ENCODE measurements at places on chromosomes 5 and 9.

DNA sequence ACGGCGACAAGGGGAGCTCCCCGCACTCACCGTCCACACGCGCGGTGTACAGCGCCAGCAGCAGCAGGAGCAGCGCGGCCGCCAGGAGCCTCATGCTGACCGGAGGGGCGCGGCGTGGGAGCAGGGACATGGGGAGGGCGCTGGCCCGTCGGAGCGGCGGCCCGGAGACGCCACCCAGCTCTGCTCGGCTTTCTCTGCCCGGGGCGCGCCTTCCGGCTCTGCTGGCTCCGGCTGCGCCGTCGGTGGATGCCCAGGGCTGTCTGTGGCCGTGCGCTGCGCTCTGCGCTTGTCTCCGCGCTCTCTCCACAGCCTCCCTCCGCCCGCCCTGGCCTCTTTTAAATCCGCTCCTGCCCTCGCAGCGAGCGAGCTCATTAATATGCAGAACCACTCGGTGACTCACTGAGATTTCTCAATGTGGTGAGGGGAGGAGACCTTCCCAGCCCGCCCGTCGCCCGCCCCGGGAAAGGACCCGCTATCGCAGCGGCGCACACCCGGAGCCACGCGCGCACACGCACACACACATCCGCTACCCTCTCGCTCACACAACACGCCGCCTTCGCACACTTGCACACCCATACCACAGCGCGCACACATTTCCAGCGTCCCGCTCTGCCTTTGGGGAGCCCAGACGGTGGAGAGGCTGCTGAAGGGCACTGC is at the start of gene CXCL14:
Gene CXCL14, minus strand, starts transcription at position 307 of the 657 bp plus-strand sequence. Its CDS starts 213 bp downstream, at position 94.
- DNase-seq: no peak

DNA sequence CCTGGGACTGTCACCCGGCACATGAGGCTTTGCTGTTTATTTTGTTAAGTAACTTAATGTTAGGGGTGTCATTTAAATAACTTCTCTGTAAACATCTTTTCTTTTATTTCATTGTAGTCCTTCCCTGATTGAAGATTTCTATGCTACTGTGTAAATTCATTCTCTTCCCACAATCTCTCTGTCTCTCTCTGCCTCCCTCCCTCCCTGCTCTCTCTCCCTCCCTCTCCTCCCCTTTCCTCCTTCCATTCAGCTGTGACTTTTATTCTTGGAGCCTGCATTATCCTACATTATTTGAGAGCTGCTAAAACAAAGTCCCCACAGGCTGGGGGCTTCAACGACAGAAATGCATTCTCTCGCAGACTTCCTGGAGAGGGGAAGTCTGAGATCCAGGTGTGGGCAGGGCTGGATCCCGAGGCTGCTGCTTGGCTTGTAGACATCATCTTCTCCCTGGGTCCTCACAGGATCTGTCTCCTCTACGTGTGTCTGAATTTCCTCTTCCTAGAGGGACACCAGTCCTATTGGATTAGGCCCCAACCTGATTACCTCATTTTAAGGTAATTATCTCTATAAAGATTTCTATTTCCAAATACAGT is 18.4 kb downstream of the UBE2QL1 start:
- no peak for DNase-seq

- peak; percentile 82 for DNase-seq
Observed at GRCh38 chr9:124770359-124771020, 621 bp downstream of the NR6A1 start.

- DNase-seq: no peak
Observed at GRCh38 chr5:32690666-32691065, 20.5 kb upstream of the NPR3 start.

GRCh38 chr5:174381241-174381640 is 335.7 kb downstream of the NSG2 start:
- DNase-seq: no peak

- no peak for DNase-seq
Observed at GRCh38 chr5:10627160-10627701, 63.4 kb downstream of the ANKRD33B start.

DNA sequence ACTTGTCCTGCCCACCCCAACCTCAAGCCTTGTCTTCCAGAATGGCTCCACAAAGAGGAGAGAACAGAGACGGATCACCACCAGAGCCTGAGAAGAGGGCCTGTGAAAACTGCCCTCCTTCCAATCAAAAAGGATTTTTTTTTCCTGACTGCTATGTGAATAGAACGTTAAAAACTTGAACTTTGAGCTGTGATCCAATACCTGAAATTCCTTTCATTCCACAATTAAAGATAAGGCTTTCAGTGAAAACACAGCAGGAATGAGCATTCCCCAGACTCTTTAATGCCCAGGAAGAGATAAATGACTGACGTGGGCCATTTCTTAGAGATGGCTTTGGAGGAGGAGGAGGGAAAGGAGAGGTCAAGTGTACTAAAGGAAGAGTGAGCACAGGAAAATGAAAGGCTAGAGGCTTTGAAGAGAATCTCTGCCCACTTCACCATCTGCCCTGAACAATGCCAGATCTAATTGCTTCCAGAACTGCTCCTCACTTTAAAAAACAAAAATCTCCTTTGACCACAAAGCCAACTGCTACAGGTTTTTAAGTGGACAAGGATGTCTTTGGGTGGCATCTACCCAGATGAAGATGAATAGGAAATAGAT is 177.9 kb upstream of the MAP3K1 start:
- DNase-seq: no peak

GRCh38 chr9:99866398-99866797 is 40.1 kb upstream of the STX17 start:
- no peak for DNase-seq

DNA sequence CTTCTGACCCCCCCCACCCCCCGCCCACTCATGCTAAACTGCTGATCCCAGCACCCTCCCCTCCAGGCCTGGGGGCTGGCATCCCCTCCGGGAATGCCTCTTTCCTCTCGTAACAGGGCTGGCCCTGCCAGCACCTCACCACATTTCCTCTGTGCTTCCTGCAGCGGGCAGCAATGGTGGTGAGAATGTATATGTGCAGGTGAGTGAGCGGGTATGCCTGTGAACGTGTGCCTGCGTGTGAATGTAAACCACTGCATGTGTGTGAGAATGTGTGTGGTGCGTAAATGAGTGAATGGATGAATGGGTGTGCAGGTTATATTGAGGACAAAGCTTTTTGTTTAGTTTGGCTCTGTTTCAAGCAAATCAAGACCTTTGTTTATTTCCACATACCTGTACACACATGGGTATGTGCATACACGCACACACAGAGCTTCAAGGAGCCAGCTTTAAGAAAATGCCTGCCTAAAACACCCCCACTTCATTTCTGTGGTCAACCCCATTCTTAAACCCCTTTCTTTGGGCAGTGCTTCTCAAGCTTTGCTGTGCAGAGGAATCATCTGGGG is 95.7 kb upstream of the SHB start:
- no peak for DNase-seq

DNA sequence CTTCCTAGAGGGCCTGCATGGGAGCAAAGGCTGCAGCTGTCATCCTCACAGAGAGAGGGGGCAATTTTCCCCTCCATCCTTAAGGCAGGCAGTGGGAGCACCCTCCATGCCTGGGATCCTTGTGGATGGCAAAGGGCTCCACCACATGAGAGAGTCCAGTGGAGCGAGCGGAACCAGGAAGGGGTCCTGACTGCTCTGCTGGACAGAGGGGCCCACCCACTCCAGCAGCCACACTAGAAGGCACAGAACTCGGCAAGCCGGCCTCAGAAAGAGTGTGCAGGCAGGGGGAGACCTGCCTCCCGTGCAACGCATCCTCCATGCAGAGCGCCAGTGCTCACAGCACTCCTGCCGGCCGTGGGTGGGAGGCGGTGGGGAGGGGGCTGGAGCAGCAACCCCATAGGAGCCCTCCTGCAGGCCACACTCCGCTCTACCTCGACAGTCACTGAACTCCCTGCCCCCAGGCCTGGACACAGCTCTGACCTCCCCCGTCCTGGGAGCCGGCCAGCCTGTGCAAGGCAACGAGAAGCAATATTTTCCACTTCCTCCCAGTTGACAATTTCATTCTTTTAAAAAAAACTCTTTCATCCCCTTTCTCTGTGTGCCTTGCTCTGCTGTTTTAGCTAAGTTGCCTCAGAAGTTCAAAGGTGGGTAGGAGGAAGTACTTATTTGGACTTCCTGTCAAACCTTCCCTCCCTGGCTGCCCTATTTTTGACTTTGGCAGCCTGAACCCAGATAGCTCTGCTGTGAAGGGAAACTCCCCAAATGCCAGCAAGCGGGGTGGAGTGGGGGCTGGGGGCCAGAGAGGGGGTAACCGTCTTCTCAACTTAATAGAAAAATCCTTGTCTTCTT is 5.3 kb upstream of the LCP2 start:
- no peak for DNase-seq

DNA sequence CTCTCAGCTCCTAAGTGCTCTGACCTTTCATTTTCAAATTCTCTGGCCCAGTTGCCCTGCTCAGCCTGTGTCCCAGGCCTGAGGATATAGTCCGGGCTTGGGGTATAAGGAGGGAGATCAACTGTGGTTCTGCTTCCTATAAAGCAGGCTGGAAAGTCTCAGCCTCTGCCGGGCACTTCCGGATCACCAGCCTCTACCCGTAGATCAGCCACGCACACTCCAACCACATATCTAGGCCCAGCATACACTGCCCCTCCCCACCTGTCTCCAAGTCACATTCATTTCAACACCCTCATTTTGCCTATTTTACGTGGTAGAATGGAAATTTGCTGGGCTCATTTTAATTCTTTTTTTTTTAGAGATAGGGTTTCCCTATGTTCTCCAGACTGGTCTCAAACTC is 3.1 kb downstream of the ZER1 start:
- DNase-seq: no peak

DNA sequence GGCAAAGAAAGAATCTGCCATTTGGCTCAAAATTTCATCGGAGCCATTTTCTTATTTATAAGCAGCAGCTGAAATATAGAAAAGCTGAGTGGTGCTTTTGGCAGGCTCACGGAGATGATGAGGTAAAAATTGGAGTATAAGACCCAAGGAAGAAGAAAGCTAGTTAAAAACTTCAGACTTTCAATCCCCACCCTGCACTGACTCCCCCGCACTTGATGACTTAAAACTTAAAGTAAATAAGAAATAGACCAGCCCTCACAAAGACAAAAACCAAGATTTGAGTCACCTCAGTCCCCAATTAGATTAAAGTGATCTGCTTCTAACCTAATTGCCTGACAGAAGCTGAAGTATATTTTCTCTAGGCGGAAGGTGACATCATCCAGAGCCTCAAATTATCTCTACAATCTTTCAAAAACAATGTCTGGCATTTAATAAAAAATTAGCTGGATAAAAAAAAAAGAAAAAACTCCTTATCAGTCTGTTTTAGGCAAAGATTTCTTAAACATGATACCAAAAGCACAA is 124.0 kb upstream of the PJA2 start:
- DNase-seq: no peak

GRCh38 chr9:95061916-95062595 is 255.5 kb downstream of the FANCC start:
- DNase-seq: no peak

DNA sequence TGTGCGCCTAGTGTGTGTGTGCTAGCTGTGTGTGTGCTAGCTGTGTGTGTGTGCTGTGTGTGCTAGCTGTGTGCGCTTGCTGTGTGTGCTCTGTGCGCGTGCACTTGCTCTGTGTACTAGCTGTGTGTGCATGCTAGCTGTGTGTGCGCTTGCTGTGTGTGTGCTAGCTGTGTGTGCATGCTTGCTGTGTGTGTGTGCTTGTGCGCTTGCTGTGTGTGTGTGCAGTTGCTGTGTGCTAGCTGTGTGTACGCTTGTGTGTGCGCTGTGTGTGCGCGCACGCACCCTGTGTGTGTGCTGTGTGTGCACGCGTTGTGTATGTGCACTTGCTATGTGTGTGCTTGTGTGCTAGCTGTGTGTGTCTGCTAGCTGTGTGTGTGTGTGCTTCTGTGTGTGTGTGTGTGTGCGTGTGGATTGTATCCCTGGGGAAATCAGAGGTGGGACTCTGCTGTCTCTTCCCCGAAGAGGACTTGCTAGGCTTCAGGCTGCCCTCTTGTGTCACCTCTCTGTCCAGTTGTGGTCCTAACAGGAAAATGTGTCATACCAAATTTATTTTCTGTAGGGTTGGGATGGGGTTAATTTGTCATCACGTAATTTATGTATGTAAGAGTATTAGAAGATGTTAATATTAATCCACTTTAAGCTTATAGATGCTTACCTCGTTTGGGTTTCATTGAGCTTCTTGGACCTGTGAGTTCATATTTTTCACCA is 38.9 kb downstream of the TPPP start:
- DNase-seq: no peak

- DNase-seq: no peak
Observed at GRCh38 chr5:111069839-111070238, 1.7 kb upstream of the TSLP start.

DNA sequence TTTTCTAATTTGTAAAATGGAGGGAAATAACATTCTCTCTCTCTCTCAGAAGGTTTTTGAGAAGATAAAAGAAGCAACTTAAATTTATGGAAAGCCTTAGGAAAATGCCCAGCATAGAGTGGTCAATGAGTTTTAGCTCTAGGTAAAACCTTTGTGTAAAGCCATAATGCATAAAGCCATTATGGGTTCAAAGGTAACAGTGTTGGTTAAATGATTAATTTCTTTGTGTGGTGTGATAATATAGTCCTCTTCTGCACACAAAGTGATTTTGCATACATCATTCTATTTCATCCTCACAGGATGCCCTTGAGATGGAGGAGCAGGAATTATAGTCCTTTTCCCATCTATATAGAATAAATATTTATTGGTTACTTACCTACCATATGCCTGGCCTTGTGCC is 602.9 kb downstream of the CSNK1G3 start:
- no peak for DNase-seq

GRCh38 chr9:14270358-14271092 is 43.4 kb downstream of the NFIB start:
- no peak for DNase-seq

- no peak for DNase-seq
Observed at GRCh38 chr5:82862261-82862660, 214.9 kb downstream of the TMEM167A start.

- DNase-seq: no peak
Observed at GRCh38 chr5:10130881-10131280, 118.8 kb downstream of the ATPSCKMT start.

- DNase-seq: no peak
Observed at GRCh38 chr9:108443741-108444140, 412.0 kb downstream of the ACTL7B start.

DNA sequence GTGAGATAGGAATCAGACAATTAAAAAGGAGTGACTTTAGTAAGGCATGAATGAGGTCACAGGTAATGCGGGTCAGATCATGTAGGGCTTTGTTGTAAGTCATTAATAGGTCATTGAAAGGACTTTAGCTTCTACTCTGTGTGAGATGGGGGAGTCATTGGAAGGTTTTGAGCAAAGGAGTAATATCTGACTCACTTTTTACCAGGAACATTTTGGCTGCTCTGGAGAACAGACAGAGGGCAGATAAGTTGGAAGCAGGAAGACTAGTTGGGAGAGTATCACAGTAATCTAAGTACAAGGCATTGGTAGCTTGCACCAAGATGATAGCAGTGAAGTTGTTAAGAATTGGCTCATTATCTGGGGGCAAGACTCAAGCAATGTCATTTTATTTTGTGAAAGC is 37.4 kb downstream of the KIF2A start:
- no peak for DNase-seq

DNA sequence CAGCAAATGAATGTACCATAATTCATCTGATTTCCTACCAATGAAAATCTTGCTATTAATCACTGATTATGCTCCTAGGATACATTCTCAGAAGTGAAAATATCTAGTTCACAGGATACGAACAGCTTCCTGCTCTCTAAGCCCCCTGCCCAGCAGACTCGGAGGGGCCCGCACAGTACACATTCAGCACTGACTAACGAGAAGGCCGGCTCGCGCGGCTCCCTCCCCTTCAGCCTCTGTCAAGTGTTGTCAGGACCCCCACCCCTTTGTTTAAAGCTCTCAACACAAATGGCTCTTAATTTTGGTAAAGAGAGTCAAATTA is 82.0 kb downstream of the PRRT1B start:
- no peak for DNase-seq

Measured in HuH-7 (cell line).